ENCODE measurements at places on chromosomes 16 and 17. TPM values are rescaled to one million over a fixed set of nuclear protein-coding genes. Genes with fewer than 3 reads are reported as not detected.
A peak's percentile ranks its signal among the peaks of the same experiment; 100 is the strongest.

DNA sequence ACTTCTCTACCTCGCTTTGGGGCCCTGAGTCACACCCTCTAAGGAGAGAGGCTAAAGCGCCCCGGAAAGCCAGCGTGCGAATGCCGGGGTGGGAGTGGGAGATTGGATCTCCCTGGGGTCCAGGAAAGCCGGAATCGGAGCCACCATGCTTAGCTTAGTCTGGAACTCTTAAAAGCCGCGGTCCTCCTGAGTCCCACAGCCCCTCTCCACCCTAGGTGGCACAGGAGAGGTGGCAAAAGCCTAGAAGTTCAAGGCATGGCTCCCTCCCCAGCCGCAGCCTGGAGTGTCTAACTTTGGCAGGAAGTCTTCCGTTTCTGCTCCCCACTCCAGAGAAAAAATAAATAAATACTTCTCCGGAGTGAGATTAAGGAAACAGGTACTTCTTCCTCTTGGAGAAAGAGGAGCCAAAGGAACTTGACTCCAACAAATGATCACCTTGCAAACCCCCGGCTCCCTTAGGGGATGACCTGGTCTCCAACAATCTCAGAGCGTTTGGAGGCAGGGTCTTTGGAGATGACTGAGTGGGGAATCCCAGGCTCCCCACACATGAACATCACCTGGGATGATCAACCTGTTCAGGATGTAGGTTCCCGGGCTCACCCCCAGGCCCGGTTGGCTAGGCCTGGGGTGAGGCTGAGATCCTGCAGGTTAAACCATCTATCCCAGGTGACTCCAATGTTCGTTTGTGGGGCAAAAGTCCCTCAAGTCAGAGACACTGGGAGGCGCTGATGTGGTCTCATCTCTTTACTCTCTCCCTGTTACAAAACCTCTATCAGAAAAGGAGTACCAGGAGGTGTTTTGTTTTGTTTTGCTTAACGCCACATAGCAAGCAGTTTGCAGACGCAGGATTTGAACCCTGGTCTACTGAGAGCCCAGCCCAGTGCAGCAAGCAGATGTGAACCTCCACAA is 2.9 kb downstream of the CIITA start:
- no peak for DNase-seq

- DNase-seq, result no peak
These were observed 42.5 kb upstream of the ATP2A3 start for GRCh38 chr17:4006745-4007211.

The ANKRD13B gene
- 17.9 TPM for total RNA-seq

DNA sequence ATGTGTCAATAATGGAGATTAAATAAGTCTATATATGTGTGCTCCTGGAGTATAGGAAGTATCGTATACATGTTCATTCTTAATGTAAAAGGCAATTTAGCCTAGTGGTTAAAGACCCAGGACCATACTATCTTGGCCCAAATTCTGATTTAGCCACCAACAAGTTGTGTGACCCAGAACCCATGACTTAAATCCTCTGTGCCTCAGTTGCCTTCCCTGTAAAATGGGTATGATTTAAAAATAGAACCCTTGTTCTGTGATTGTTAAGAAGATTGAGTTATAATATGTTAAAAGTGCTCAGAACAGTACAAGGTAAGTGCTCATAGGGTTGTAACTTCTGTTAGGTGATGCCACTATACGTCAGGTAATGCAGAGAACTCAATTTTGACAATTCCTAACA is 18.8 kb upstream of the BLMH start:
- no peak for DNase-seq

- peak; percentile 13 for DNase-seq
These were observed 58.2 kb downstream of the CNTNAP4 start for GRCh38 chr16:76335180-76335974.

The ARRB2 gene
- total RNA-seq, result 25.1 TPM
